ENCODE measurements at places on chromosomes 2 and 18. TPM values are rescaled to one million over a fixed set of nuclear protein-coding genes. Genes with fewer than 3 reads are reported as not detected.

ATL2 gene
- 85.6 TPM for total RNA-seq

G6PC2 gene
- total RNA-seq, result not detected

TPO gene
- not detected for total RNA-seq

UCN gene
- total RNA-seq, result 1.1 TPM

DNAJC5G gene
- not detected for total RNA-seq

COMMD1 gene
- 34.6 TPM for total RNA-seq

SCN2A gene
- total RNA-seq, result 1.7 TPM

ANKRD30B gene
- 0.88 TPM for total RNA-seq

SLC11A1 gene
- total RNA-seq, result under 0.01 TPM

GALNT13 gene
- under 0.01 TPM for total RNA-seq

VWA3B gene
- total RNA-seq, result not detected

All from placental pericyte (primary cell).